Stimulated activated CD8-positive, alpha-beta memory T cell treated with anti-CD3 and anti-CD28 coated beads, Interleukin-12 subunit alpha, Interleukin-12 subunit beta, amount 100 ng/mL, for 1 hour (primary cell): ENCODE measurements at places on chromosomes 2 and 18.

DNA sequence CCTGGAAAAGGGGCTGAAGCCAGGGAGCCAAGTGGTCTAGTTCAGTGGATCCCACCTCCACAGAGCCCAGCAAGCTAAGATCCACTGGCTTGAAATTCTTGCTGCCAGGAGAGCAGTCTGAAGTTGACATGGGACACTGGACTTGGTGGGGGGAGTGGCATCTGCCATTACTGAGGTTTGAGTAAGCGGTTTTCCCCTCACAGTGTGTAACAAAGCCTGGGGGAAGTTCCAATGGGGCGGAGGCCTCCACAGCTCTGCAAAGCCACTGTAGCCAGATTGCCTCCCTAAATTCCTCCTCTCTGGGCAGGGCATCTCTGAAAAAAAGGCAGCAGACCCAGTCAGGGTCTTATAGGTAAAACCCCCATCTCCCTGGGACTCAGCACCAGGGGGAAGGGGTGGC lies 144.4 kb downstream of the PTPRM start:
- no peak for DNase-seq

DNA sequence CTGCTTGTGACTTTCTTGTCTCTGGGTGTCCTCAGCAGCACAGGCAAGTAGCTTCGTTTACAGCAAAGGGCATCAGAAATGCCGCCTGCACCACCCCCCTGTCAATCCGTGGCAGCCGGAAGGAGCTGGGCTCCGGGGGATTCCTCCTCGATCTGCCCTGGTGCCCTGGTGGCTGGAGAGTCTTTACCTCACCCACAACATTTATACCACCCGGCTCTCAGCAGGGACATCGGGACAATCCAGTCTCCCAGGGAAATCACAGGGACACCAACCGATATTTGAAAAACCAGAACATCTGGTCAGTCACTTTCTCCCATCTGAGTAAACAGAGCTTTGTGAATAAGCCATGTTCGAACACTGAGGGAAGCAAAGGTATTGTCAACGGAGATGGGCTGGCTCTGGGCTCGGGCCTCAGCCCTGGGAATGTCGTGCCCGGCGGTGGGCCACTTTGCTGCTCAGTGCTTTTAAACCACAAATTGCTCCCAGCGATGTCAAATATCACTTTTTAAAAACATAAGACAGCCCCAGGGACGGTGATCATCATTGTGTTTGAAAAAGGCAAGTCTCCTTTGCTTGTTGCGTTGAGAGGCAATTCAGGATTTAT lies 210.0 kb upstream of the SALL3 start:
- DNase-seq, result no peak

GRCh38 chr2:42328148-42328833 lies 32.7 kb downstream of the COX7A2L start:
- DNase-seq, result no peak

- no peak for DNase-seq
Measured at GRCh38 chr18:43805646-43806194, 528.4 kb upstream of the SYT4 start.

DNA sequence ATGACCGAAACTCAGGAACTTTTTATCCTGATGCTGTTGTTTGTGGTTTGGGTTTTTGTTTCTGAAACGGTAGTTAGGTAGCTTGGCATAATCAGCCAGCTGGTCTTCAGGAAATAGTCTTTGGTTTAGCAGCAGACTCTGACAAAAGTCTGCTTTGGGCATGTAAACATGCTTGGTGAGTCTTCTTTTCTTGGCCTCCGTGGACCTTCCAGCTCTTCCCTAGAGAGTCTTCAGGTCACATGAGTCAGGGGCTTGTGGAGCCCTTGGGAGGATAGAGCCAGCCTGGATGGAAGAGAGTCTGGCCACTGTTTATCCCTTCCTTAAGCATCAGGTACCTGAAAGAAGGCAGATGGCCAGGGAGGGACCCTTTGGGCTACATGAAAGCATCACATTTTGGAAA lies 154.5 kb downstream of the MGAT5 start:
- no peak for DNase-seq

GRCh38 chr2:163652751-163653150 lies 83.1 kb downstream of the FIGN start:
- no peak for DNase-seq

- DNase-seq, result no peak
Measured at GRCh38 chr2:207621501-207622039, 3.6 kb downstream of the METTL21A start.

DNA sequence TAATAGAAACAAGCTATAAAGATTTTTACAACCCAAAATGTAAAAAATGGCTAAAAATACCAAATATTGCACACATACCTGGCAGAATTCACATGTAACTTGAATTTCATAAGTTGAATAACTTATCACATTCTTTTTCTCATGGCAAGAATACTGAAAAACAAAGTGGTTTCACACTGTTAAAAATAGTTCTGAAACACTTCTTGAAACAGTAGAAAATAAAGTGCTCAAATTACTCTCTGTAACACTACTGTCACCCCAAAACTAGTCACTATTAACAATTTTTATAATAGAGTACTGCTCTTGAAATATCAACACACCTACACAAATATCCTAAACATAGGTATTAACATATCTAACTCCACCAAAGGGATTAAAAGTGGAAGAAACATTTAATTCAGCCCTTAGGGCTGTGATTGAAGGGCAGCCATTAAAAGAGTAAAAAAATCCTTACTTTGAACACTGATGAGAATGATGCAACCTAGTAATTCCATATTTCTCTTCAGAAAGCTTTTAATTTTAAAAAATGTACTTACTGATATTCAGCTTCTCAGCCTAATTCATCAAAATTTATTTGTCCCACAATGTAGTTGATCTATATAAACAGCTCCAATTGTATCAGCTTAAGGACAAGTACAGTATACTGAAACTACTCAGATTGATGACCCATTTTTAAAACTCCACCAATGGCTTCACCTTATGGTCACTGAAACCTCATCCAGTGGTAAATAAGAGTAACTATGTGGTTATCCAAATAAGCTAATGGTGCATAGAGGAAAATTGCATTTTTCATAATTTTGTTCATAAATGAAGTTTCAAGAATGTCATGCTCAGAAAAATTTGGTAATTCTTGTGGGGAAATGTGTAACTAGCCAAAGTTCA lies 31.4 kb downstream of the ATF2 start:
- no peak for DNase-seq

GRCh38 chr2:189952536-189953109 lies 109.9 kb downstream of the MSTN start:
- DNase-seq, result no peak

DNA sequence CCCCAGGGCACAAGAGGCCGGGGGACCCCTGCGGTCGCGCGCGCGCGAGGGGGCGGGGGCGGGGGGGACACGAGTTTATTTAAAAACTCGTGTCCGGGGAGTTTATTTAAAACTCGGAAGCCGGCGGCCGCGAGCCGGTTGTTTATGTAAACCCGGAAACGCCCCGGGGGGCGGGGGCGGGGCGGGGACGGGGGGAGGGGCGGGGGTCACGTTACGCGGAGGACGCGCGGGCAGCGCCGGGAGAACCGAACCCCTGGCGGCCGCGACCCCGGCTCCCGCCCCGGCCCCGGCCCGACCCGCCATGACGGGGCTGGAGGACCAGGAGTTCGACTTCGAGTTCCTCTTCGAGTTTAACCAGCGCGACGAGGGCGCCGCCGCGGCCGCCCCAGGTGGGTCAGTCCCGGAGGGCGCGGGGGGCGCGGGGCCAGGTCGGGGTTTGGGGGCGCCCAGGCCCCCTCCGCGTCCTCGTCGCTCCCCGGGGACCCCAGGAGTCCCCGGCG lies 4.4 kb downstream of the NFATC1 start:
- DNase-seq, result peak; percentile 64

GRCh38 chr2:134408791-134409190 lies 154.9 kb downstream of the MGAT5 start:
- DNase-seq, result no peak

DNA sequence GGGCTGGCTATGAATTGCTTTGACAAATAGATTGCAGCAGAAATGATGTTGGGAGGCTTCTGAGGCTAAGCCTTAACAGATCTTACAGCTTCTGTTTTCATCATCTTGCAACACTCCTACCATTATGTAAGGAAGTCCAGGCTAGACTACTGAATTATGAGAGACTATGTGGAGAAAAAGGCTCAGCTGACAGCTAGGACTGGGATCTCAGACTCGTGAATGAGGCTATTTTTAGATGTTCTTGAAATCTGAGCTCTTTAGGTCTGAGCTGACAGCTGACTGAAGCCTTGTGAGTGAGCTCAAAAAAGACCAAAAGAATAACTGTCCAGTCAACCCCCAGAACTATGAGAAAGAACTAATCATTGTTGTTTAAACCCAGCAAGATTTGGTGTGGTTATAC lies 70.3 kb downstream of the VWC2L start:
- DNase-seq, result no peak

DNA sequence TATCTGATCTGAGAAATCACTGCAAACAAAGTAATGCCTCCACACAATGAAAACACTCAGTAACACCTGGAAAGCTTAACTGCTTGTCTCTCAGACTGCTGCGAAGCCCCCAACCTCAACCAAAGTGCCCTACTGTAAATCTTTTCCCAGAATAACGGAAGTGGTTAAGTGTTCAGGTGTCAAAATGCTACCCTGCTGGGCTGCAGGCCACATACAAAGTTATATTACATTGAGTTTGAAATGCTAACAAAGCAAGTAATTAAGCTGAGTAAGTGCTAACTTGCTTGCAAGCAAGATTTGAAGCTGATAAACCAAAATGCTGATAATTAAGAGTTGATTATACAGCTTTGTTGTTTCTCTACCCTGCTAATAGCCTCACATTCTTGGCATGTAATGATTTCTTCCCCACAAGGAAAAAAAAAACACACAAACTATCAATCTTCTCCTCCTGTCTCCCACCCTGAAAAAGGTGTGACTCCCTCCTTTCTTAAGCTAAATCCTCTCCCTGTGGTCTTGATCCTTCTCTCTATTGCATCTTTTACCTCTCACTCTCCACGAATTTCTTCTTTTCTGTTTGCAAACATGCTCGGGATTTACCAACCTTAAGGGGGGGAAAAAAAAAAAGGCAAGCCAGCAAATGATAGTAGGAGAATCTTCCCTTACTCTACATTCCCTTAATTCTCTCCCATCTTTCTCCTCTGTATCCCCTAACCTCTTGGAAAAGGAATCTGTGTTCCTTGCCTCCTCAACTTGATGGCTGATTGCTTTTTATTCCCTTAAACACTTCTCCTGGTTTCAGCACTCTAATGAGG lies 266.8 kb upstream of the SIX3 start:
- no peak for DNase-seq
